ENCODE measurements at places on chromosomes 1 and 21.

- DNase-seq: no peak
Measured at GRCh38 chr1:224724566-224724965, 108.4 kb downstream of the CNIH3 start.

DNA sequence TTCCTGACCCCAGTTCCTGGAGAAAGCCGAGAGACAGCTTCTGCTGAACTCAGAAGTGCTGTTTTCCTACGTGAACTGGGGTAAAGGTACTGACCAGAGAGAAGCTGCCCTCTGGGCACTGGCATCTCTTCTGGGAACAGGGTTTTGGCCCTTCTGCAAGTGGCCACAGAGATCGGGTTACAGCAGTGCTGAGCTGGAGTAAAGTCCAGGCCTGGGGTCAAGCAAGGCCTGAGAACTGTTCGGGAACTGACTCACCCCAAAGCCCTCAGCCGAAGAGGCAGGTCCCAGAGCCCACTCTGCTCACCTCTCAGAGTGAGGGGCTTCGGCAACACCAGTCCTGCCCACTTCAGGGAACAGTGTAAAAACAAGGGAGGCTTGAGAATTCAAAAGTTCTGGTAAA, 177.2 kb upstream of the RUNX1 start:
- DNase-seq: no peak

GRCh38 chr1:89312572-89312971, 39.9 kb upstream of the GBP5 start:
- no peak for DNase-seq

- DNase-seq: no peak
Measured at GRCh38 chr1:48691429-48692001, 85.2 kb downstream of the BEND5 start.

DNA sequence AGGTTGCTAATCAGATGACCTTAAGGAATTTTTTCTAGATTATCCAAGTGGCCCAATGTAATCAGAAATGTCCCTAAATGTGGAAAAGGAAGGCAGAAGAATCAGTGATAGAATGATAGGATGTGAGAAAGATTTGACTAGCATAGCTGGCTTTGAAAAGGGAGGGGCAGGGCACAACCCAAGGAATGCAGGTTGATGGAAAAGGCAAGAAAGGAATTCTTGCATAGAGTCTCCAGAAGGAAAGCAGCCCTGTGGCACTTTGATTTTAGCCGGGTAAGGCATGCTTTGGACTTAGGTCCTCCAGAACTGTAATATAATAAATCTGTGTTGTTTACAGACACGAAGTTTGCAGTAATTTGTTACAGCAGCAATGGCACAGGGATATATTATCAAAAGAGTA, 375.7 kb upstream of the B3GALT2 start:
- no peak for DNase-seq

DNA sequence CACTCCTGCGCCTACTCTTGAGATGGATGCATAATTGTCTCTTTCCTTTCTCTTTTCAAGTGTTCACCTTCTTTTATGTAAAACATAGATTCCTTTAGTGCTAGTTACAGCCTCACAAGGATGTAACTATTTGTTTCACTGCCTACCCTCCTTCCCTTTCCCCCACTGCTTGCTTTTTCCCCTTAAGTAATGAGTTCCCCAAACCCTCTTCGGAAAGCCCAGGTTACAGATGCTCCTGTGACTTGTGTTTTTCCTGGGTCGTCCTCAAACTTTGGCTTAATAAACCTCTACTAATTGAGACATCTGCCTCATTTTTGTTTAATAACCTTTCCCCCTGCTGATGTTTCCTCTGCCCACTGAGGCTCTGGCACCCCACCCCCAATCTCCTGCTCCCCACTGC, 39.2 kb downstream of the C21orf91 start:
- no peak for DNase-seq

- no peak for DNase-seq
Measured at GRCh38 chr1:48291421-48291820, 68.9 kb downstream of the SLC5A9 start.

- DNase-seq: no peak
Measured at GRCh38 chr1:58390091-58390490, 156.4 kb downstream of the OMA1 start.

- DNase-seq: no peak
Measured at GRCh38 chr1:88742531-88742930, 58.5 kb downstream of the PKN2 start.

DNA sequence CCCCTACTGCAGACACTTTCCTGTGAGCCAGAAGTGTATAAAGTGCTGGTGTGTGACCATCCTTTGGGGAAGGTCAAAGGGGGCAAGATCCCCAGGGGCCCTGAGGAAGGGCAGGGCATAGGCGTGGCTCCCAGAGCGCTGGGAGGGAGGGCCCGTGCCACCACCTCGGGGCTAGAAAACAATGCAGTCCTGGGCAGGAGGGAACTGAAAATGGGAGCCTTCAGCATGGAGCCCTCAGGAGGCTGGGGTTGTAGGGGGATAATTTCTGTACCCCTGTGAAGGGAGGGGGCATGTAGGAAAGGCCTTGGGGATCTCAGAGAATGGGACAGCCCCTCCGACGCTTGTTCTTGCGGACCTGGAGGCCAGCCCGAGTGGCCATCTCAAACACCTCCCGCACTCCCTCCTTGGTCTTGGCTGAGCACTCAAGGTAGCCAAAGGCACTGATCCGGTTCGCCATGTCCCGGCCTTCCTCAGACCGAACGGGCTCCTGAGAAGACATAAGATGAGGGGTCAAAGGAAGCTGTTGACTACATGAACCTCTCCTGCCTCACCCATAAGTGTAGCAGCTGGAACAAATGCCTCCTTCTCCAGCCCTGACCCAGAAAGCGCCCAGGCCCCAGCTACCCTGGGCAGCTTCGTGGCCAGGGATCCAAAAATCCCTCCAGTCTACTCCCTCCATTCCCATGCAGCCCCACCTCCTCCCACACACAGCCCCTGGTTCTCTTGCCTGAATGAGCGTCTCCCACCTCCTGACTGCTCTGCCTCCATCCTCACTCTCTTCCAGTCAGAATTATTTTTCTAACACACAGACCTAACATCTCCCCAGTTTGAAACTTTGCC, 5.5 kb downstream of the RHOC start:
- no peak for DNase-seq

DNA sequence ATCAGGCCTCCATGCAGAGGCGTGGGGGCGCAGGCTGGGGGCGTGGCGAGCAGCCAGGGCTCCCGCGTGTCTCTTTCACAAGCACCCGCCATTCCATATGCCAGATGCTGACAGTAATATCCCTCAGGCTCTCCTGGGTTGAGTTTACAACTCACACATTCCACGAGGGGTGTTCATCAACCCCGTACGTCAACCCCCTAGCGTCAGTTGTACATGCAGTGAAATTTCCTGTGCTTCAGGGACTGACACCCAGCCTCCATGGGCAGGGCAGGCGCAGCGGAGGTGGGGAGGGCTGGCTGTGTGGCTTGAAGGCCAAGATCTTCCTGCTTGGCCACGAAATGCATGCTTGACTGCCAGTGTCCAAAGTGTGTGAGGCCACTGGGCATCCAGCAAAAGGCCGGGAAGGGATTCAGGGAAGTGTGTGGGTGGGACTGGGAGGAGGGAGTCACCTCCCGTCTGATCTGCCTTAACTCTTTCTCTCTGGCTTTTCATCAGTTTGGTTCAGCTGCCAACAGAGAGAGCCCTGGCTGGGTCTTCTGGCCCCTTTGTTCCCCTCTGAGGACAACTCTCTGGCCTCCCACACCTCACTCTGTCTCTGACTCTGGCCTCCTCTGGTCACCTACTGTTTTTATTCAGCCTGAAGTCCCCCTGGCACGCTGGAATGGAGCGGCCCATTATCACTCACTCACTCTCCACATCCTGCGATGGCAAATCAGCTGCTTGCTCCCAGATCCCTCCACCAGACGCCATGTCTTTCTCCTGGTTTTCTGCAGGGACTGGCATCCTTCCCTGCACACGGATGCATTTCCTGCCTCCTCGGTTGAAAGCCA, 33.8 kb downstream of the CLIC6 start:
- no peak for DNase-seq

DNA sequence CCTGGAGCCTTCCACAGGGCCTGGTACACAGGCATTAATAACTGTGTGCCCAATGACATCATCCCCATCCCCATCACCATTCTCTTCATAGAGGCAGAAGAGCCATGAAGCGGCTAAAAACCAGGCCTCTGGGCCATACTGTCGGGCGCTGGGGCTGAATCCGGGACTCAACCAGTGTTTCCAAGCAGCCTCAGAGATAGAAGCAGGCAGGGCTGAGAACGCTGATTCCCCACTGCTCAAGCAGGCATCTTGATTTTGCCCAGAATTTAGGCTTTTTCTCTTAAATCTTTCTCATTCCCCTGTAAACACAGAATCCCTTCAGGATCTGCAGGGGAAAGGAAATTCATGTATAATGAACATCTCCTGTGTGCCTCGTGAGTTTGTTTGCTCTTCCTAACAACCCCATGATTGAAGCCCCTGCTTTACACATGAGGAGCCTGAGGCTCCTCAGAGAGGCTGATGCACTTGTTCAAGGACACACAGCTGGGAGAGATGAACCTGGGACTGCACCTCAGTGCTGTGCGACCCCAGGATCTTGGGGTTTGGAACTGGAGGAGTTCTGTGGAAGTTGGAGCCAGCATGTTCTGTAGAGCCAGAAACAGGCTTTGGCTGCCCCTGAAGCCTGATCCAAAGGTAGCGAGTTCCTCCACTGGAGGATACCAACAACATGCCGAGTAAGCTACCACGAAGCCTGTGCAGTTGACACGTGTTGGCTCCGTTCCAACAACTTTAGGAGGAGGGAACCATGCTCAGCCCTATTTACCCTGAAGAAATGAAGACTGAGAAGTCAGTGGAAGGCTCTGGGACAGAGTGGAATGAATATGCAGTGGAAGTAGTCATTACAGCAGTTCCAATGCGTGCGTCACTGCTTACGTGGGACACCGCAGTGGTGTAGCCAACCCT, 55.5 kb downstream of the EDN2 start:
- DNase-seq: no peak

- no peak for DNase-seq
Measured at GRCh38 chr1:62687421-62687902, 724 bp downstream of the DOCK7 start.

GRCh38 chr1:1894354-1895059, 3.6 kb upstream of the GNB1 start:
- DNase-seq: no peak

DNA sequence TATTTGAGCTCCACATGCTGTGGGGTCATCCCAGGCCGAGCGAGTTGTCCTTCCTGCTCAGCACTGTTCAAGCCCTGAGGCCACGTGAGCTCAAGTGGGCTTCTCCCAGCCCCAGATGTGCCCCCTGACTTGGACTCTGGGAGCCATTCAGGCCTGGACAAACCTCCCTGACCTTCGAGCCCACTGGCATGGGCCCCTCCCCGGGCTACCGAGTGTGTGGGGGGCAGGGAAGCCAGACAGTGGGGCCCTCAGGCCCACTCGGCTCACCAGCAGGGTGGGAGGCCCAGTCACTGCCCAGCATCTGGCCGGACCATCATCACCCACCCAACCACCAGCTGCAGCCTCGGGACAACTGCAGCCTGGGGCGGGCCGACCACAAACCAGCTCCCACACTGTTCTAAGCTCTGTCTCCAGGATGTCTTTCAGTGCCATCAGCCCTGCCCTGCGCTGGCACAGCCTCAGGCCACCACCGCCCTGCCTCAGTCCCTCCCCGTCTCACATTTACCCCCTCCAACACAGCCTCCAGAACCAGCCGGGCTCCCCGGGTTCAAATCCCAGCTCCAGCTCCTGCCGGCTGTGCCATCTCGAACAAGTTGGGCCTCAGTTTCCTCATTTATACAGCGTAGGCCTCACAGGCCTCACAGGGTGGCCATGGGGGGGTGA, 20.9 kb upstream of the PLEKHG5 start:
- DNase-seq: no peak

DNA sequence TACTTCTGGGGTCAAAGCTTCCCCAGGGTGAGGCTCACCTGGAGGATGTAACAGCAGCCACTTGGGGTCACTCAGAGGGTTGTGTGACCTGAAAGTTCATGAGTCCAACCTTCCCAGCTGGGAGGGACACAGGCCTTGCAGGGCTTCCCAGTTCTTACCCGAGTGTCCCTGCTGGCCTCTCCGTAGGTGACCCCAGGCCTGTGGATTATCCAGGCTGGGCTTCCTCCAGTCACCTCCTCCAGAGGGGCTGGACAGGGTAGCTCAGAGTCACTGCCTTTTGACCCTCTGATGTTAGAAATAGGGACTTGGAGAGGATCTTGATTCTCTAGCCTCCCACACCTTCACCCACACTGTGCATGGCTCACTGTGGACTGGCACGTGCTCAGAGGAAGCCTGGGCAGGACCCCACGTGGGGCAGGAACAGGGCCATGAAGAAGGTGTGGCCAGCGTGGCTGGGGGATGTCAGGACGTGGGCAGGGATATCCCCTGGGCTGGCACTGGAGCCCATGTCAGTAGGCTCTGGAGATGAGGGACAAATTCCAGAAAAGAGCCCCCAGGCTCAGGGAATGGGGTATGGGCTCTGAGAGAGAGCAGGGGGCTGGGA, 131.8 kb downstream of the ACTL8 start:
- DNase-seq: no peak

- no peak for DNase-seq
Measured at GRCh38 chr21:28729887-28730286, 262.8 kb downstream of the LTN1 start.

- DNase-seq: no peak
Measured at GRCh38 chr1:15405106-15405850, 4.4 kb upstream of the EFHD2 start.

DNA sequence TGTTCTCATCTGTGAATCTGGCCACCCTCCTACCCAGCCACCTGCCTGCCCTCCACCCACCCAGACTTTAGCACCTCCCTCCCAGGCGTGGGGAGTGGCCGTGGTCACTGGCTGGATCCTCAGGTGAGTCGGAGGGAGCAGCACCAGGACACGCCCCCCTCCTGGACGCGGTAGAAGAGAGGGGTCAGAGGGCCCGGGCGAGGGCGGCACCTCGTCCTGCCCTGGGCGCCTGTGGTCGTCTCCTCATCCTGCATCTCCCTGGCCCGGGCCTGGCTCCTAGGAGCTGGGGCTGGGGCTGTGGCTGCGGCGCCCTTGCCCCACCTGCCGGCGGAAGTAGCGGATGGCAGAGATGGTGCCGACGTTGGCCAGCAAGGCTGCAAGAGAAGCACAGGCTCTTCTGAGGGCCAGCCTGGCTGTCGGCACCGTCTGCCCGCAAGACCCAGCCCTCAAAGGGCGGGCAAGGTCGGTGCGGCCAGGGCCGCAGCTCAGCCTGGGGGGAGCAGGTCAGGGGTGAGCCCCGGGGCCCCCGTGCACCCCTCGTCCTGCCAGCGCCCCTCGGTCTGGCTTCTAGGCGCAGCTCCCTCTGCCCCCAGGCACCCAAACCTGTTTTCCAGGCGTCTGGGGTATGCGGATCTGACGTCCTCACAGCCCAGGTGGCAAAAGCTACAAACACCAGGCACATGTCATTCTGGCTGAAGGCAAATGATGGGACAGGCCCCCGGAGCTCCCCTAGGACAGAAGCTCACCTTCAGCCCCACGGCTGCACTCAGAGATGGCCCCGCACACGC, 5.8 kb downstream of the PERM1 start:
- DNase-seq: no peak

GRCh38 chr1:179871940-179872339, 5.7 kb downstream of the TOR1AIP2 start:
- no peak for DNase-seq

DNA sequence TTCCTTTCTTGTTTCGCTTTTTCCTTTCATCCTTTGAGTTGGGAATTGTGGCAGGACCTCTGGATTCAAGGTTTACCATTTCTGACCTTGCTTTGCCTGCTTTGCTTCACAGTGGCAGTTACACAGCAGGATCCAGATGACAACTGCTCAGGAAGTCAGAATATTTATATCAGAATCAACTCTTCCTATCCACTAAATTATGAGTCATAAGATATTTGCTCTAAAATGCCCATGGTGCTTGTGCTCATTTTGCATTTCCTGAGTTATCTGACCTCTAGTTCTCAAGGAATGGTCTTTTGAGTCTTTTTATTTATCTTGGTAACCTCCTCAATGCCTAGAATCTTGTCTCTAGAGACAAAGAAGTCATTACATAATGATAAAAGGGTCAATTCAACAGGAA, 290.8 kb downstream of the LRRC7 start:
- DNase-seq: no peak

All from NCI-H1048 (cell line).